GM13977 (cell line): ENCODE measurements at places on chromosomes 2 and 18.

DNA sequence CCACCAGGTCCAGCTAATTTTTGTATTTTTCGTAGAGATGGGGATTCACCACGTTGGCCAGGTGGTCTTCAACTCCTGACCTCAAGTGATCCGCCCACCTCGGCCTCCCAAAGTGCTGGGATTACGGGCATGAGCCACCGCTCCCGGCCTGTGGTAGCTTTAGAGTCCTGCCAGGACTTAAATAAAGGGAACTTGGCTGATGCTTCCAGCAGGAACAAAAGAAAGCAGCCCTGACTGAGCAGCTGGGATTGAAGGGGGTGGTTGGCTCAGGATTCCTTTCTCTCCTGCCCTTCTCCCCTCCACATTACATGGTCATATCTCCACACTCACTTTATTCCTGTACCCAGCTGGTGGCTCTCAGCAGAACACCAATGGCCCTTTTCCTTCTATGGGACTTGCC is 20.0 kb downstream of the EFHD1 start:
- no peak for DNase-seq

DNA sequence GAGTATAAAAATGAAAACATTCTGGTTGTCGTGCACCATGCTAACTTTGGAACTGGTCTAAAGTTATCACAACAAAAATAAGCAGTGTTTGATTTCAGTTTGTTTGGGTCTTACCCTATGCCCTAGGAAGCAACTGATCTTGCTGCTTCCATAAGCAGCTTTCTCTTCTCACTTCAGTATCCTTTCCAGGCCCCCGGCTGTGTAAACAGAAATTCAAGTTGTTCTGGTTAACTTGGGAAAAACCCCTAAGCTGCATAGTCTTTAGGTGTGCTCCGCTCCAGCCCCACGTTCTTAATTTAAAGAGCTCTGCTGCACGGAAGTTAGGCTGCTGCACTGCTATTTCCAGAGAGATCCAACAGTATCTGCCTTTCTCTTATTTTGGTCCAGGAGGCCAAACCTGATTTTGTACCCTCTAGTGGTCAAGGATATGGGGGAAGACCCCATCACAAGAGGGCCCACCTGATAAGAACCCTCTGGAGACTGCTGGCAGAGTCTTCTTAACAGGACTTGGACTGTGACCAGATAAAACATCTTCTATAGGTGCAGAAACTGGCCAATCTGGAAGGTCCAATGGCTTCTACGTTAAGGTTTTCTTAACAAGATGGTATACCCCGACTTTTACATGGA is 69.1 kb downstream of the FEZ2 start:
- DNase-seq: no peak

- no peak for DNase-seq
Observed at GRCh38 chr2:152396051-152396511, 61.1 kb downstream of the FMNL2 start.

GRCh38 chr2:67616749-67617148 is 219.6 kb downstream of the ETAA1 start:
- peak; percentile 7 for DNase-seq

DNA sequence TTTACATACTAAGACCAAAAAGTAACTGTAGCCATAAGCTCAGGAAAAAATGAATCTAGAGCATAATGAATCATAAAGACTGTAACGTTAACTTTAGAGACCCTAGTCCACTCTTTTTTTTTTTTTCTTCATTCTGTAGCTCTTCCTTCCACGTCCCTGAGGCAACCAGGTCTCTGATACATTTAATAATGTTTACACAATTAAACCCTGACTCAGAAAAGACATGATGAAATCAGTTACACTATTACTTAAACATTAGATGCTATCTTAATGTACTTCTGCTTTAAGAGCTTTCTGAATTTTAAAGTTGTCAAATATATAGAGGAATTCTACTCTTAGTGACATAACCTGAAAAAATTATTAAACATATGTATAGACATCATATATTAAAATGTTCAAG is 1121.5 kb upstream of the DDX18 start:
- DNase-seq: no peak

DNA sequence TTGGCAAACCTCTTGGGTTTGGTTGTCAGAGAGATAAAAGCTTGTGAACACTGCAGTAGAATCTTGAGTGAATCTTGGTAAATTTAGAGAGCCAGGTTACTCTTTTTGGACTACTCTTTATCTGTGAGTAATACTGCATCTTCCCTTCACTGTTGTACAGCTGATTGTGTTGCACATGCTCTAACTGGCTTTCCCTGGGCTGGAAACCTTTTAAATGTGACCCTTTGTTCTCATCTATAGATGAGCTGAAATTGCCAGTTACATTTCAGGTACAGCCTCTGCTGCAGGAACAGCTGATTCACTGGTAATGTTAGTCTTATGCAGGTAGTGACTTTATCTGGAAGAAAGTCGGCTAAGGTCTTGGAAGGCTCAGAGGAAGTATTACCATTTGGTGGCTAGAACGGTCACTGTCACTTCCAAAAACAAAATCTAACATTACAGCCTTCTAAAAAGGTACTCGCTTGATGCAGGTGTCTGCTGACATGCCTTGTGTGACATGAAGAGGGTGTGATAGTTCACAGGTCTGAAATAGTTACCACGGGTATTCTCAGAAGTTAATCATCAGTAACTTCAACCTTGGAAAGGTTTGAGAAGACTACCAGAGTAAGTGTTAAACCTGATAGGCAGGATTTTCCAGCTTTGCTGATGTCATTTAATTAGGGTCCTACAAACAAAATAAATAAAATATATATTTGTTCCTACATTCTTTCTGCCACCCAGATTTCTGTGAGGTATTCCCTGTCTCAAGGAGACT is 851.1 kb downstream of the SLC4A3 start:
- DNase-seq: no peak

GRCh38 chr18:48718251-48718959 is 179.6 kb downstream of the CTIF start:
- no peak for DNase-seq

DNA sequence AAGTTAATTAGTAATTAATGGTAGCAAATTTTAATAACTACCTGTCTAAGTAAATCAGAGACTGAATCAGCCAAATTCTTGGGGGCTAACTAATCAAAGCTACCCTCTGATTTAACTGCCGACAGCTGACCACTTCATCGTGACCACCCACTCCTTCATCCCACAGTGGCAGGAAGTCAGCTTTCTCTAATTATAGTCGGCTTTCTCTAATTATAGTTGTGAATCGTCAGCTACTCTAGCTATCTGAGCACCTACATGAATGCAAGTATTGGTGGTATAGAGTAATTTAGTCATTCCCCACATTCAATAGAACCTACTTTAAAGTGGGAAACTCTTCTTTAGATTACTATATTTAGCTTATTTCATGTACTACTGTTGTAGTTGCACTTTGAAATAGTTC is 185.5 kb downstream of the PTGR3 start:
- DNase-seq: no peak

- DNase-seq: no peak
Observed at GRCh38 chr2:102704531-102704930, 57.3 kb upstream of the TMEM182 start.

DNA sequence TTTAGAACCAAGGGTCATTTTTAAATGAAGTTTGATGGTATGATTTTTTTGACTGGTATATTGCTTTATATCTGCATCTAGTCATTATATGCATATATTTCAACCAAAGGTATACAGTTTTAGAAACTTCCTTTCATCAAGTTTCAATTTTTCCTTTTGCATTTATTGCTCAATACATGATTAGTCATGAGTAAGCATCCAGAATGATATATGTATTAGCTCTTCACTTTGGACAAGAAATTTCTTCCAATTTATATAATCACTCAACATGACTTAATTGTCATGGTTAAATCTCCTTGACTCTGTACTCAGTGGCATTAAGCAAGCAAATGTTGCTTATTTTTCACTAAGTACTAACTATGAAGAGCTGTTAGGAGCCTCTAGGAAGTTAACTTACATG is 123.6 kb downstream of the PLCL1 start:
- no peak for DNase-seq

GRCh38 chr2:219916726-219917440 is 289.5 kb downstream of the SLC4A3 start:
- no peak for DNase-seq

DNA sequence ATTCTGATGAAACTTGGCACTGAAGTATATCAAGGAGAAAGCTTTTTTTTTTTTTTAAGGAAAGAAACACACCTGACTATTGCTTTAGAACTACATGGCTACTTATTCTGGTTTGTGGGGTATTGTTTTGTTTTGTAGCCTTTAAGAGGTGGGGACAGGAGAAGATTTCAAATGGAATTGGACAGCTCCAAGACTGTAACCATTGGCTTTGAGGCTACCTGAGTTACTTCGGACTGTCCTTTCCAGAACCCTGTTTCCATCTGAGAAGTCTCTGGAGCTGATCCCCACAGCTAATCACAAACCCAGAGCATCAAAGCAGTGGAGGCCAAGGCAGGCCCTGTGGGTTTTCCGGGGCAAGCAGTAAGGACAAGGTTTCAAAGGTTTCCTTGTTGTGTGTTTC is 4.7 kb downstream of the CDC42EP3 start:
- DNase-seq: no peak

DNA sequence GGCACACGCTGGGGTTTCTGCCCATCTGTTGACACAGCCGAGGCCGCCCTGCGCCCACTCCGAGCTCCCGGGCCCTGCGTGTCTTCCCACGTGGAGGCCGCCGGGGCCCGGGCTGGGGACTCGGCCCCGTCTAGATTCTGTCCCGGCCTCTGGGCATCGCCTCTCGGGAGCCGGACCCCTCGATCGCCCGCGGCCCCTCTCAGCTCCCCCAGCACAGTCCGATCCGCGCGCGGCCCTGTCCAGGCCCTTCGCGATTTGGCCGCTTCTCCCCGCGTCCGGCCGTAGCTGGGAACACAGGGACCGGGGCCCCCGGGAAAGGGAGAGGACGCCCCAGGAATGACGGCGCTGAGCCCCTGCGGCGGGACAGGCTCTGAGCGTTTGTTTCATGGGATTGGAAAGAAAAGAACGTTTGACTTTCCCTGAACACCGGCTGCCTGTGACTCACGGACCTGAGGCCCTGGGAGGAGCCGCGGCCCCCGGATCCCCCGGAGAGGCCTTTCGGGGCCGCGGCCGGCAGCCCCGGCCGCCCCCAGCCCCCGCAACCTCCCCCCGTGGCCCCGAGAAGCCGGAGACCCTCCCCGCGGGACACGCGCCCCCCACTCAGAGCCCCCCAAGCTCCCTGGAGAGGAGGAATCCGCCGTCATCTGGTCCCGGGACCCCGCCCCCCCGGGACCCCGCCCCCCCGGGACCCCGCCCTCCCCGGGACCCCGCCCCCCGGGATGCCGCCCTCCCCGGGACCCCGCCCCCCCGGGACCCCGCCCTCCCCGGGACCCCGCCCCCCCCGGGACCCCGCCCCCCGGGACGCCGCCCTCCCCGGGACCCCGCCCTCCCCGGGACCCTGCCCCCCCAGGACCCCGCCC is 62.7 kb upstream of the CTDP1 start:
- no peak for DNase-seq

DNA sequence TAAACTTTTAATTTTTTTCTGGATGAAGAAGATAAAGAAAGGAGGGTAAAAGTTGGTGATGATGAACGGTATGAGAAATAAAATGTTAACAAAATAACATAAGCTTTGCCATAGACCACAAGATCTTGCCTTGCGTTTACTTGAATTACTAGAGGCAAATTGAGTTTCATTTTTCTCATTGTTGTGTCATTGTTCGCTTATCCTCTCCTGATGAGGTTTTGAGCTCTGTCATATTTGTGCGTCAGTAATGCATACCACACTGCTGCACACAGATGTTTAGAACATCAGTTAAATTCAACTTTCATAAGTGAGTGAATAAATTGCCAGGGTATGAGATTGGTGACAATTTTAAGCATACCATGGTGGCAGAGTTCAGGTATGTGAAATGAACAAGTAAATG is 843.6 kb downstream of the SUCLG1 start:
- no peak for DNase-seq

DNA sequence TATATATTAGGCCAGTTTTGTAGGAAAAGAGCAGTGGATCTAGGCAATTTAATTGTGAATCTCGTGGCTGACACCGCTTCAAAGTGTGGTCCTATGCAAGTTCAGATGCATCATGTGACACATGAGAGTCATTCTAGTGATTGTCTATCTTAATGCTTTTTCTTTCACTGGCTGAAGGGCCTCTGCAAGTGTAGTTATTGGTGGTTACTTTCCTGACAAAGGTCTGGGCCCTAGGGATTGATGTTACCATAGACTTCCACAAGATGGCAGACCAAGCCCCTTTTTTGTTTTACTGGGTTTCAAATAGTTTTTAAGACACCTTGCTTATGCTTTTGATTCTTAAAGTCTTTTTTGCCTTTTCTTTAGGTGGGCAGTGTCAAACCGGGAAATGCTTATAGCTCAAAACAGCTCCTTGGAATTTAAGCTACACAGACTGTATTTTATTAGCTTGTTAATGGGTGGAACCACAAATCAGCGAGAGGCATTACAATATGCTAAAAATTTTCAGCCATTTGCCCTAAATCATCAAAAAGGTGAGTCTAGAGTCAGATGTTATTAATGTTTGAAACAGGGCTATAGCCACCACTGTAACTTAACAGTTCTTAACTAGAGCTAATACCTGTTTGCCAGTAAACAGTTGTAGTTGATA is 25.9 kb downstream of the CD8A start:
- DNase-seq: peak; percentile 54

DNA sequence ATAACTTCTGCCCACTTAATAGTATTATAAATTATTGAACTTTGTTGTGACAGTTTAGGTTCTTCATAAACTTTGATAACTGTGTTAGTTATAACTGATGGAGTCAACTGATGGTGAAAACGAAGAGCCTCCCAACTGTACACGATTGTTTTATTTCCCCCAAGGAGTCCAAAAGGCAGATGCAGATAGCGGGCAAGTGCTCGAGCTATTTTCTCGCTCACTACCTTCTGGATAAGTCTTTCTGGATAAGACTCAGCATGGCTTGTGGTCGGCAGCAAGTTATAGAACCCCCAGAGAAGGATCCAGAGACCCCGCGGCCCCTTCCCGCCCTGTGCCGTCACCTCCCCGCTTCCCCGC is 517 bp downstream of the GCFC2 start:
- no peak for DNase-seq

- peak; percentile 16 for DNase-seq
Observed at GRCh38 chr18:47174545-47175116, 1.5 kb downstream of the IER3IP1 start.

- DNase-seq: no peak
Observed at GRCh38 chr18:9619545-9619944, 5.2 kb upstream of the PPP4R1 start.

GRCh38 chr18:53991202-53991601 is 233.3 kb downstream of the MBD2 start:
- DNase-seq: no peak

DNA sequence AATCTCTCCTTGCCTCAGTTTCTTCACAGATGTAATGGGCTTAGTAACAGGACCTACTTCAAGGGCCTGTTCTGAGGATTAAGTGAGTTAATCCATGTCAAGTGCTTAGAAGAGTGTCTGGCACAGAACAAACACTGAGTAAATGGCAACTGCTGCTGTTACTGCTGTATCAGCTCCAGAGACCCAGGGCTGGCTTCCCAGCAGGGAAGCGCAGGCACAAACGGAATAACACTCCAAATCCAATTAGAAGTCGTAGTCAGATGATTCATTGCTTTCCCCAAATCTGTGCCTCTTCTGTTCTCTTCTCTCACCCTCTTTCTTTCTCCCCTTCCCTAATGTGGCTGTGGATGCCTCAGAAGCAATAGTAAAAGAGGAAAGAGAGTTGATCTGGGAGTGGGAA is 101.1 kb upstream of the FZD7 start:
- no peak for DNase-seq

GRCh38 chr2:96906729-96907114 is 36.8 kb upstream of the SEMA4C start:
- no peak for DNase-seq

GRCh38 chr2:150319658-150320555 is 167.6 kb downstream of the RND3 start:
- no peak for DNase-seq

GRCh38 chr2:232658217-232658785 is 24.9 kb downstream of the EFHD1 start:
- DNase-seq: no peak
